Fibroblast of mammary gland (primary cell): ENCODE measurements at places on chromosomes 5 and 9.

DNA sequence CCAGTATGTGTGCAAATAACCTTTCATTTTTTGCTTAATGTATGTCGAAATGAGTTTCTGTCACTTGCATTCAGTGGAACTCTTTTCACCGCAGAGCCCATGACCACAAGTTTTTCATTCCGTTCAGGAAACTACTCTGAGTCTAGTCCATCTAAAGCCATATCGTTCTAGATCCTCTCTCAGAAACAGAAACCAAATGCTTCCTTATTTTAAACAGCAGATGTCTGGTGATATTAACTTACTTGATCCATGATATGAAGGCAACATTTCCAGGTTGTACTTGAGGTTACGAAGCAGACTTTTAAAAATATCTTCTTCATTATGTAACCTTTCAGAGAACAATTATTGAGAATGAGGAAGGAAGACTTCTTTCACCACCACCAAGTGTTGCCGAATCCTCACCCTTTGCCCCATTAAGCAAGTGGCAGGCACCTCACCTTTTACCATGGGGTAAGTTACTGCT is 72.4 kb upstream of the GNAQ start:
- DNase-seq, result no peak

DNA sequence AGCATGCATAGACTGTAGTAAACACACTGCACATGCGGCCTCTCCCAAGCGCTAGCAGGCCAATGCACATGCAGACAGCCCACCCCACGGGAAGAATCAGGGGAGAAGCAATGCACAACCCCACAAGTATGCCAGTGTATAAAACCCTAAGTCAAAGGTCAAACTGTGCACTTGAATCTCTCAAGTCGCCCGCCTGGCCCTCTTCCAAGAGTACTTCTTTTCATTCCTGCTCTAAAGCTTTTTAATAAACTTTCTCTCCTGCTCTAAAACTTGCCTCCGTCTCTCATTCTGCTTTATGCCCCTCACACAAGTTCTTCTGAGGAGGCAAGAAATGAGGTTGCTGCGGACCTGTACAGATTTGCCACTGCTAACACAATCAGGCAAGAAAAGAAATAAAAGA is 50.4 kb downstream of the PTPDC1 start:
- no peak for DNase-seq

DNA sequence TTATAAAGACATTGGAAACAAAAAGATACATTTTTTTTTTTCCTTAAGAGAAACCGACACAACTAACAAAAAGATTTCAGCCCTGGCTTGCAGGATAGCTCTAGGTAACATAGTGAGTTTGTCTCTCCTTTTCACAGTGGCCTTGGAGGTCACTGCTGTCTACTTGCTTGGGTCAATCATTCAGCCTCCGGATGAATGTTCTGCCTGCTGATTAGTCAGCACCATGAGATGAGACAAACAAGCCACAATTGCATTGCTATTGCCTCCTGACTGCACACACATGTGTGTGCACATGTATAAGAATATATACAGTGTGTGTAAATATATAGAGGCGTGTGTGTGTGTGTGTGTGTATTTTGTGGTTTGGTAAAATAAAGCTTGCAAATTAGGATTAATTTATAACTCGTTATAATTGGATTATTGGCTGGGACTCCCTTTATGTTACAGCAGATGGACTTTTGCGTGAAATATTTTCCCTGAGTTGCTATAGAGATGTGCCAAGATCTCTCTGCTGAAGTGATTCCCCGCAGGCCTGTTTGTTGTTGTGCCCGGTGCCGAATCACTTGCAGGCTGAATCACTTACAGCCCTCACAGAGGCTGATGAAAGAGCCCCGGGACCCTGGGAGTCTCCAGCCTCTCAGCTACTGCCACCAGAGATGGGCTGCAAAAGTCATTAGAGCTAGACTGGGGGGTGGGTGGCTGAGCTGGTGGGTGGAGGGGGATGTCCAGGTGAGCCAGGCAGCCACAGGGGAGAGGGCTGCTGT is 161.2 kb downstream of the FGF18 start:
- DNase-seq, result peak; percentile 88

- DNase-seq, result no peak
Measured at GRCh38 chr9:130872093-130872492, 24.5 kb downstream of the QRFP start.
